Activated CD8-positive, alpha-beta memory T cell treated with anti-CD3 and anti-CD28 coated beads for 4 hours (primary cell): ENCODE measurements at places on chromosomes 4 and X.

GRCh38 chr4:39505581-39505980, 21.7 kb downstream of the UGDH start:
- no peak for DNase-seq

- no peak for DNase-seq
Observed at GRCh38 chr4:1368421-1369090, 21.5 kb downstream of the UVSSA start.

GRCh38 chr4:5942947-5943346, 50.1 kb upstream of the CRMP1 start:
- no peak for DNase-seq

DNA sequence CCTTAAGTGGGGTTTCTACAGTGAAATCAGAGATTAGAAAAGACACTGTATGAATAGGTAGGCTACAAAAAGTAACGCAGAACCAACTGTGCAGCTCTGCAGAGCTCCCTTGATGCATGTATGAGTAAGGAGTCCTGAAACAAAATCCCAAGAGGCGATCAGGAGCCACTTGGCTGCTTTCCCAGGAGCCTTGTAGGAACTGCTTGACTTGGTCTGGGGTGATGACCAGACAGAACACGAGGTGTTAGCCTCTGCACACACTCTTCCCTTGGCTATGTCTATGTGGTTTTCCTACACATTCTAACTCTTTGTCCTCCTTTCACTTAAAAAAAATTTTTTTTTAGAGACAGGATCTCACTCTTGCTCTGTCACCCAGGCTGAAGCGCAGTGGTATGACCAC, 22.8 kb upstream of the AP1S2 start:
- DNase-seq = no peak

GRCh38 chr4:63556332-63556731, 852.9 kb downstream of the TECRL start:
- DNase-seq = no peak

GRCh38 chrX:47530049-47530448, 31.0 kb upstream of the ARAF start:
- no peak for DNase-seq

GRCh38 chrX:153366878-153367538, 33.1 kb downstream of the ZNF275 start:
- no peak for DNase-seq

DNA sequence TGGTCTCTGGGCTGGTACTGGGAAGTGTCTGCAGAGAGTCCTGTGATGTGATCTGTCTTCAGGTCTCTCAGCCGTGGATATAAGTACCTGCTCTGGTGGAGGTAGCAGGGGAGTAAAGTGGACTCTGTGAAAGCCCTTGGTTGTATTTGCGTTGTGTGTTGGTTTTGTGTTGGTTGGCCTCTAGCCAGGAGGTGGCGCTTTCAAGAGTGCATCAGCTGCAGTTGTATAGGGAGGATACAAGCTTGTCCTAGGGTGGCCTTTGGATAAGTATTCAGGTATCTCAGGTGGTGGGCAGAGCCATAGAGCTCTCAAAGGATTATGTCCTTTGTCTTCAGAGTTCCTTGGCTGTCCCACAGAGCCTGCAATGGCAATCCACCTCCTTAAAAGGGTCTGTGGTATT, 111.6 kb downstream of the MAGEB17 start:
- DNase-seq = no peak

DNA sequence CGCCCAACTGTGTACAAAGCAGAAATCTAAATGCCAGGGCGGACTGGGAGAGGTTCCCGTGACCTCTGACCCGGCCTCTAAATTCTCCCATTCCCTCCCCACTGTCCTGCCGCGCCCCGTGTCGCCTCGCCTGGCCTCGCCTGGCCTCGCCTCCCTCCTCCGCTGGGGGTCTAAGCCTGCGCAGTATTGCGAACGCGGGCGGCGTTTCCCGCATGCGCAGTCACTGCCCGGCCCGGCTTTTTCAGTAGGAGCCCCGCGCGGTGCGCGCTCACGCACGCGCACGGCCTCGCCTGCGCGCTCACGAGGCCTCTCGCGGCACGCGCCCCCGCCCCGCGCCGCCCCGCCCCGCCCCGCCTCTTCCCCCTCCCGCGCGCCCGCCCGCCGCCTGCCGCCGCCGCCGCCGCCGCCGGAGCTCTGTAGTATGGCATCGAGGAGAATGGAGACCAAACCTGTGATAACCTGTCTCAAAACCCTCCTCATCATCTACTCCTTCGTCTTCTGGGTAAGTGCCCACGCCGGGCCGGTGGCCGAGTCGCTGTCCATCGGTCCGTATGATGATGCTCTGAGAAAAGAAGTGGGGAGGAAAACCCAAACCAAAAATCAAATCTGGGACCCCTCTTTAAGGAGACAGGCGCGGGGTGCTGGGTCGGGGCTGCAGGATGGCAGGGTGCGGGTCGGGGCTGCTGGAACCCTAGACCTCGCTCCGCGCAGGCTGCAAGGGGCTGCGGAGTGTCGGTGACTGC, at the start of gene TSPAN7:
Gene TSPAN7 (plus strand): TSS at position 417 of the 743 bp plus-strand sequence. CDS start 5 bp downstream, at position 422.
- DNase-seq = peak; percentile 61

DNA sequence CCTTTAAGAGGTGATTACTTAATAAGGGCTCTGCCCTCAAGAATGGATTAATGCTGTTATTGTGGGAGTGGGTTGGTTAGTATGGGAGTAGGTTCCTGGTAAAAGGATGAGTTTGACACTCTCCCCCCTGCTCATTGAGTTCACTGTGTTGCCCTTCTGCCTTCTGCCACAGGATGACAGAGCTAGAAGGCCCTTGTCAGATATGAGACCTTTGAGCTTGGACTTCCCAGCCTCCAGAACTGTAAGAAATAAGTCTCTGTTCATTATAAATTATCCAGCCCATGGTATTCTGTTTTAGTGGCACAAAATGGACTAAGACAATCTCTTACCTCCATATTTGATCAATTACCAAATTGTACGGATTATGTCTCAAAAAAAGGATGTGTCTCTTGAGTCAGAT, 114.3 kb upstream of the NAP1L5 start:
- no peak for DNase-seq

DNA sequence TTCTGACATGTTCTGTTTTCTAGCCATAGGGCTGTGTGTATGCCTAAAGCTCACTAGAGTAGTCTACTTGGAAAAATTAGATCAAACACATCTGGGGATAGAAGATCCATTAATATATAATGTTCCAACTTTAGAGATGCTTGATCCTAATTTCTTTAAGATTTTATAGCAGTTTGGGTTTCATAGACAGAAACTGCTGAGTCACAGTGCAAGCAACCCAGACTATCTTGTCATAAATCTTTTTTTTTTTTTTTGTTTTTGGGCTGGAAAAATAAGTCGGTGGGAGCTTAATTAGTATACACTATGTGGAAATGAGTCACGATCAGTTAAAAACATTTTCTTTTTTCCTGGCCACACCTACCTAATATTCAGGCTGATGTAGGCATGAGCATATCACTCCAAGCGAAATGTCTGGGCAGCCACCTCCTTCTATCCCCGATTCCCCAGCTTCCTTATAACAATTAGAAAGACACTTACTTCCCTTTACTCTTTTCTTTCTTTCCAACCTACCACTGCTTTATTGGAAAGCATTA, 58.2 kb upstream of the CASK start:
- no peak for DNase-seq

DNA sequence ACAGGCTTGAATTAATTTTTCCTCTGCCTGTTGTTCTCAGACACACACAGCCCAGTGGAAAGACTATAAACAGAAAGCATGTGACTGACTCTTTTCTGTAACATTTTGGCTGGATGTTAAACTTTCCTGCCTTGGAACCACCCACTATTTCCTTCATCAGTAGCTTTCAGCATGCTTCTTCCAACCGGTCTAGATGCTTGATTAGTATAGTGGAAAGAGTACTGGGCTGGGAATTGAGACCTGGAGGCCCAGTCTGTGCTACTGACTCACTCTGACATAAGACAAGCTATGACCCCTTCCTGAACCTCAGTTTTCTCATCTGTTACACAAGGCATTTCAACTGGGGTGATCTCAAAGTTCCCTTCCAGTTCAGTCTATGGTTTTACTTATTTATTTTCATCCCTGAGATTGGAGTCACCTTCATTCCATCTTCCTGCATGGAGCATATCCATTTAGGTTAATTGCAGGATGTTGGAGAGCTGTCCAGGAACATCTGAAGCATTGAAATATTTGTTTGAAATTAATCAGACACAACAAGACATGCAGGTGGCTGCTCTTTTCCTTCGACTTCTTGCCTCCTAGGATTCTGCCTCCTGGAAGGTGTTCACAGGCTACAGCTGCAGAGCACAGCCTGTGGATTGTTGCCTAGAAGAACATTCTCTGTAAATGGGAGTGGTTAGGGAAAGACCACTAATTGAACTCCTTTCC, 173.4 kb downstream of the RTL9 start:
- no peak for DNase-seq

GRCh38 chr4:156615066-156615531, 356.5 kb downstream of the PDGFC start:
- DNase-seq = no peak

DNA sequence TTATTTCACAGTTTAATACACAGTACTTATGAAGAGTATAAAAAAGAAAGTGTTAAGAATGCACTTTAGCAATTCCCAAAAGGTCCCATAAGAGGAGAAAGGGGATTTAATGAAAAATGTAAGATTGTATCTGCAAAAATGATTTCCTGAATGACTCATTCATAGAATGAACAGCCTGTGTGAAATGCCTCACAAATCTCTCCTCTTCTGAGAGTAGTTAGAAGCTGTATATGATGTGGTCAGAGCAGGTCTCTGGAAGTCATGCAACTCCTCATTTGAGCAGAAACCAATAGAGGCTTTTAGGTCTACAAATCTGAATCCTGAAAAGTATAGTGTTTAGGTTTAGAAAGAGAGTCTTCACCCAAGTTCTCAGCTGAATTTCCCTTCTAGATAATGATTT, 381.3 kb upstream of the INTU start:
- DNase-seq = no peak

GRCh38 chrX:139823806-139824205, 109.0 kb downstream of the ATP11C start:
- no peak for DNase-seq

GRCh38 chr4:2402941-2403340, 15.5 kb downstream of the ZFYVE28 start:
- no peak for DNase-seq
